ENCODE measurements at places on chromosomes 3 and 15.

GRCh38 chr3:170967126-170967525 is 58.7 kb upstream of the EIF5A2 start:
- no peak for DNase-seq

DNA sequence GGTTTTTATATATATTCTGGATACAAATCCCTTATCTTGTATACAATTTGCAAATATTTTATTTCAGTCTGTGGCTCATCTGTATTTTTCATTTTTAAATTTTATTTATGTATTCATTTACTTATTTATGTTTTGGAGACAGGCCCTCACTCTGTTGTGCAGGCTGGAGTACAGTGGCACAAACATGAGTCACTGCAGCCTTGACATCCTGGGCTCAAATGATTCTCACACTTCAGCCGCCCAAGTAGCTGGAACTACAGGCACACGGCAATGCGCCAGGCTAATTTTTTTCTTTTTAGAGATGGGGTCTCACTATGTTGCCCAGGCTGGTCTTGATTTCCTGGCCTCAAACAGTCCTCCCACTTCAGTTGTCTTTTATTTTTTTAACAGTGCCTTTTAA is 50.6 kb downstream of the PFN2 start:
- no peak for DNase-seq

- no peak for DNase-seq
These were observed 309.8 kb upstream of the CCDC54 start for GRCh38 chr3:107067421-107067820.

DNA sequence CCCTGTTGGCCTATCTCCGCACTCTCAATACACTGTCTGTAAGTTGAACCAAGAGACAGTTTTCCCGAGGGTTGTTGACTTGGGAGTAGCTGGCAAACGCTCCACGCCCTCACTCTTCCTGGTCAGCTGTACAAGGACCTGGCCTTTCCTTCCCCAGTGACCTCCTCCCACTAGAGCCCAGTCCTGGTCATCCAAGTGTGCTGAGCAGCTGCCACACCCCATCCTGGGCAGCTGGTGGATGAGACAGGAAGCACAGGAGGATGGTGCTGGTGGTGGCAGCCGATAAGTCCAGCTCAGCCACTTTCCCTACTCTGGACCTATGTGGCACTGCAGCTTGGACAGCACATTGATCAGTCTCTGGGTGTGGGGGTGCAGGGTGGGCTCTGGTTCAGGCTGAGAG is 19.8 kb downstream of the PFKFB4 start:
- DNase-seq, result no peak

GRCh38 chr3:94272016-94272415 is 209.2 kb downstream of the NSUN3 start:
- no peak for DNase-seq

DNA sequence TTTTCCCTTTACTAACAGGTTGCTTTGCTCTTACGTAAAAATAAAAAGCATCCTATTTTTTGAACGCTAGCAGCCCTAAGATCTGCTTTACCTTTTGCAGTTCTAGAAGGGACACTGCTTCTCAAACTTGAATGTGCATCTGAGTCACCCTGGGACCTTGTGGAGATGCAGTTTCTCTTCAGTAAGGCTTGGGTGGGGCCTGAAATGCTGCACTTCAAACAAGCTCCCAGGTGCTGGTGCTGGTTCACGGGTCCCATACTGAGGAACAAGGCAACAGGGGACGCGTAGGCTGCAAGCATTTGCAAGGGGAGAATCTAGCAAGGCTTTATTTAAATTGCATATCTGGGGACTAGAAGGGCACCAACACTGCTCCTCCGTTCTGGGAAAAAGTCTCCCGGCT is 30.0 kb downstream of the MB21D2 start:
- no peak for DNase-seq

GRCh38 chr15:43941555-43941954 is 114.8 kb downstream of the WDR76 start:
- DNase-seq, result no peak

DNA sequence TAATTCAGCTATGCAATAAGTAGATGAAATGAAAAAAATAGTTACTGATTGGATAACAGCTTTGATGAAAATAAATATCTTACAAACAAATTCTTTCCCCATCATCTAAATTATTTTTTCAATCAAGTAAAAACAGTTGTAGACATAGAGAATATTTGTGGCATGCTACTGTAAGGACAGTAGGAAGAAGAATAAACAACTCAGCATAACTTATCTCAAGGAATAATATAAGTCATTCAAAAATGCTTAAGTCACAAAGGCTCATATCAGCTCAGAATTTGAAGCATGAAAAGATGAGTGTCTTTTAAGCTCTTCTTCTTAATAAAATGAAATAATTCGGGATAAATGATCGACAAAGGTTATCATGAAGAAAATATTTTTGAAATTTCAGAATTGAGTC is 1029.0 kb downstream of the ROBO1 start:
- no peak for DNase-seq

DNA sequence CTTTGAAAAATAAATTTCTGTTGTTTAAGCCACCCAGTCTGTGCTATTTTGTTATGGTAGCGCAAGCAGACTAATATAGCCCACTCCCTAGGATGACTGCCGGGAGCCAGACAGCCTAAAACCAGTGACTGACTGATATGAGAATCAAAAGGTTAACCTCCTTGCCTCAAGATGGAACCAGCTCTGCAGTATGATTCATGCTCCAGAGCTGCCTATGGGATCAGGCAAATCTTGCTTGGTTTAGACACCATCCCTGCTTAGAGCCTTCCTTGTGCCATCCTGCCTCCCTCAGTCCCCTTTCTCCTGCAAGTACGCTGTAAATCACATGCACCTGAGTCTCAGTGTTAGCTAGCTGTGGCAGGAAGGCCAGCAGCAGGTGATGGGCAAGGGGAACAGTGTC is 39.3 kb downstream of the TRANK1 start:
- DNase-seq, result no peak

DNA sequence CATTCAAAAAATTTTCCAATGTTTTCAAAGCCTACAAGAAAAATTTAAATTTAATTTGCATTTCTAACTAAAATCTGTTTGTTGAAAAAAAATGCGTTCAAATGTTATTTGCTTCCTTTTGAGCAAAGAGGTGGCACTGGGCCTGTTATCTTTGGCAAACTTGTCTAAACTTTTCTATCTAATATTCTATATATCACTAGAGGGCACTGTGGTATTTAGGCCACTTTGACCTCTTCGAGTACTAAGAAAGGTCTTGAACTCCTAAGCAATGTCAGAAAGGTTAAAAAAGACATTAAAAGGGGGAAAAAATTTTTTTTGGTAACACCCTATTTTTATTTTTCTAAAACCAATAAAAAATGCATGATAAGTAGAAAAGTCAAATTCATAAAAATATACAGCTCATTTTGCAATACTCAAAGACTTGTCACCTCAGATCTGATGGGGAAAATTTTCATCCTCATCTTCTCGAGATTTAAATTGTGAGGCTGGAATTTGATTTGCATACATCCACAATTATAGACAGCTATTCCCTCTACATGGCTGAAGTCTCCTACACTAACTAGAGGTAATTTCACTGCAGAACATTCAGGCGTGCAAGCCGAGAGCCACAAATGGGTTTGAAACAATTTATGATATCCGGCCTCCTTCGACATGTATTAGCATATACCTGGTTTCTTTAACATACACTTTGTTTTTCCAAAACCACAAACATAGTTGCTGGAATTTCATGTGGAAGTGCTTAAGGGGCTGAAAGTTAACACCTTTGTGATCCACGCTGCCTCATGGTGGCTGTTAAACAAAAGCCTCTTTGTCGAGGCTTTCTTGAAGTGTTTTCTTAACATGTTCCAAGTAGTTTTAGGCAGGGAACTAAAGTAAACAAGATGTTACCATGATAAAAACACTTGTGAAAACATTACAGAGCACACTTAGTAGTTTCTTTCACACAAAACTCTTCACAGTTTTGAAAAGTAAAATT is 576.4 kb downstream of the FOXP1 start:
- no peak for DNase-seq

GRCh38 chr15:87735522-87735921 is 521.0 kb downstream of the NTRK3 start:
- no peak for DNase-seq

- DNase-seq, result no peak
These were observed 16.8 kb downstream of the IGDCC4 start for GRCh38 chr15:65405791-65406423.

GRCh38 chr3:135192929-135193328 is 397.9 kb downstream of the EPHB1 start:
- DNase-seq, result no peak

- no peak for DNase-seq
These were observed 26.7 kb downstream of the CTDSPL start for GRCh38 chr3:37888421-37888820.

- DNase-seq, result no peak
These were observed 586.1 kb upstream of the DPPA4 start for GRCh38 chr3:109923431-109923830.

DNA sequence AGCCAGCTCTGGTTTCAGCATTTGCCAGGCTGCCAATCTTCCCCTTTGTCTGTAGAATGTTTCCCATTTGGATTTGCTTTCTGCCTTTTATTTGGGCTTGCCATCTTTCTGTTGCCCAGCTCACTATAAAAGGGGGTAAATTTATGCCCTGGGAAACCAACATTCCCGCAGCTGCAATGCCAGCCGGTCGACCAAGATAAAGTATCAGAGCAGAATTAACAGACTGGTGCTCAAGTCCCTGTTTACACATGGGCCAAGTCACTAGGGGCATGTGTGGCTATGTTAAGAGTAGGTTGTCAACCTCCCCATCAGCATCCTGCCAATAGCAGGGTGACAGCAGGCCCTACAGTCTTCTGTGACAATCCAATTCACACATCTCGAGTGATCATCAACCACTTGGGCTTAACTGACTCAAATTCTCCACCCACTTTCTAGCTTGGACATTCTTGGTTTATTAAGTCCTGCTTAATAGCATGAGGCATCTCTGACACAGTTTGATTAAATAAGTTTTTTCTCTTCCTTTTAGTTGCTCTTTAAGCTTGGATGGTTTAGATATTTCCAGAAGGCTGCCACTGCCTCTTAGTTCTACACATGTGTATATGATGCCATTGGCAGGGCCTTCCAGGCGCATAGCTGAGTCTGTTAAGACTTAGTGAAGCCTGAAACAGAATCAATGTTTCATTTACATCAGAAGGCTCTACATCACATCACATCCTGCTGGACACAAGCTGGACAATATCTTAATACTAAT is 24.1 kb upstream of the VEPH1 start:
- no peak for DNase-seq

GRCh38 chr15:80730926-80731325 is 35.8 kb downstream of the ABHD17C start:
- no peak for DNase-seq

GRCh38 chr3:12170207-12170606 is 11.5 kb upstream of the TIMP4 start:
- DNase-seq, result no peak

DNA sequence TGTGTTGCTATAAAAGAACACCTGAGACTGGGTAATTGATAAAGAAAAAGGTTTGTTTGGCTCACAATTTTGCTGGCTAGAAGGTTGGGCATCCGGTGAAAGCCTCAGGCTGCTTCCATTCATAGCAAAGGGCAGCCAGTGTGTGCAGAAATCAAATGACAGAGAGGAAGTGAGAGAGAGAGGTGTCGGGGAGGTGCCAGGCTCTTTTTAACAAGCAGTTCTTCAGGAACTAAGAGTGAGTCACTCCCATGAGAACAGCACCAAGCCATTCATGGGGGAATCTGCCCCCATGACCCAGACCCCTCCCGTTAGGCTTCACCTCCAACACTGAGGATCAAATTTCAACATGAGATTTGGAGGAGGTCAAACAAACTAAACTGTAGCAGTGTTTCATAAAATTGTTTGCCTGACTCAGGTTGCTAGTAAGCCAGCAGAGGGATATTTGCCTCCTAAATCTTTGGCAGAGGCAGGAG is 4.5 kb upstream of the PARP15 start:
- no peak for DNase-seq

- DNase-seq, result no peak
These were observed 7.6 kb downstream of the ICE2 start for GRCh38 chr15:60471314-60471713.

DNA sequence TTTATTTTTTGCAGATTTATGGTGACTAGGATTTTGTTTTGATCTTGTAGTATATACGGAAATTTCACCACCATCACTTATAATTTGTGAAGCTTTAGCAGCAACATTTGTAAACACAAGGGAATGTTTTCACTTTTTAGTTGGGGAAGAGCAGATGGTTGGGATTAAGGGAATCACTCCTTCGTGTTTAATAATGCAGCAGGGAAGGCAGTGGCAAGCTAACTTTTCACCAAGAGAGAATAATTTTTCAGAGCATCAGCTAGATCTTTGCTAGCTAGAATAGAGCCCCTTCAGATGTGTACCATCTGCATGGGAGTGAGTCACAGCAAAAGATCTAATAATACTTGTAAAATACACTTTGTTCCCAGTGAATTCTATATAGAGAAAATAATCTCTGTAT is 632.7 kb downstream of the CADM2 start:
- DNase-seq, result no peak

- no peak for DNase-seq
These were observed 433.8 kb upstream of the SUCLG2 start for GRCh38 chr3:68088216-68088615.

DNA sequence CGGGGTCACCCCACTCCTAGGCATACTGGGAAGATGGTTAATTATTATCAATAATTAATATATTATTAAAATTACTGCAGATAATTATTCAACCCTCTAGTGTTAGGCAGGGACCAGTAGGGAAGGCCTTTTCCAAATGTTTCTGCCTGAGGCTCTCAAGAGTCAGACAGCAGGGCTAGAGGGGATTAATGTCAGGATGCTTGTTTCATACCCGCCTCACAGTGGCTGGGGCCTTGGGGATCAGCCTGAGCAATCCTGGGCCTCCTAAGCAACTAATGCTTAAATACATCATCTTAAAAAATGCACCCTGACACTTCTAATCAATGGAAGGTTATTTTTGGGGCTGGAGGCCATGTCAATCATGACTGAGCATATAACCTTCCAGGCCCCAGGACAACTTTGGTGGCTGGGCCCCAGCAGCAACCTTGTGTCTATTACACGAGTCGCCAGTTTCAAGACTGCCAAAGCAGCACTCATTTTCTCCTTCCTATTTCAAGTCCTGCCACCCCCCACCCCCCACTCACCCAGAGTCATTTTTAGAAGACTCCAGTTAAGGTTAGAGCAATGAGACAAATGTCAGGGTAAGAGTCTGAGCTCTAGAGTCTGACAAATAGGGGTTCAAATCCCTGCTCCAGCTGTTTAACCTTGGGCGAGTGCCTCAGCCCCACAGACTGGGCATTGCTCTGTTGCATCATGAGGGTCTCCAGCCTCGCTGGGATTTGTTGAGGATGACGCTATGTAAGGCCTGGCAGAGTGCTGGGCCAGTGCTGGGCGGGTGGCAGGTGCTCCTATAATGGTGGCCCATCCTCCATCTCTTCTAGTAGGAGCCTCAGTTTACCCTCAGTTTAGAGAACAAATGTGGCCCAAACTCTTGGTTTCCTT is 6.1 kb downstream of the AMOTL2 start:
- no peak for DNase-seq

DNA sequence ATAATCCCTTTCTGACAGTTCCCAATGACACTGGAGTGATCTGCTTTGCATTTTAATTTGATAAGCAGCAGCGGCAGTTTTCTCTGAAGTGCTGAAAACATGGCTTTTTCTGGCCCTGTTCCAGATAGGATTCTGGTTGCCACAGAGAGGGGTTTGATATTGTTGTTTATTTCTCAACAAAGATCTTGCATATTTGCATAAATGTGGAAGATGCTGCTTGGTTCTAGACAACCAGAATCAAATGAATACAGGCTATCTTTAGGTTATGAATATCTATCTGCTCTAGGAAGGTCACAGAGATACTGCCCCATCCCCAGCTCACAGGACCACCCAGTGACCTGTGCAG is 137.1 kb downstream of the ZNF609 start:
- no peak for DNase-seq

GRCh38 chr3:178343433-178344038 is 192.7 kb upstream of the KCNMB2 start:
- DNase-seq, result no peak

- DNase-seq, result no peak
These were observed 11.1 kb upstream of the TPRG1 start for GRCh38 chr3:189160519-189161309.

All from NCI-H446 treated with DMSO at 0.1 percent for 48 hours (cell line).